ENCODE measurements at places on chromosomes 1 and 21.

GRCh38 chr1:211708006-211708405 is 32.6 kb upstream of the NEK2 start:
- no peak for DNase-seq

DNA sequence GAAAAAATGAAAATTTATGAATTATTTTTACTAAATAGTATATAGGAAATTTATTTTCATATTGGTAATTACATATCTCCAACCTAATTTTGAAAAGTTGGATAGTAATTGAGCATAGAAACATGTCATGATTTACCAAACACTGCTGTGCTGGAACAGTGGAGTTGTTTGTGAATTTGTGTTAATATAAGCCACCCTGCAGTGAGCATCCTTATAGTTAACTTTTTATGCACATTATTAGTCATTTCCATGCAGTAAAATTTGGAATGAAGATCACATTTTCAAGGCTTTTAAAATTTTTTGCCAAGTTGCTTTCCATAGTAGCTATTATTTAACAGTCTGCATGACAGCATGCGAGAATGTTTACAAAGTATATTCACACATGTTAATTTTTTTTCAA is 78.3 kb downstream of the VPS26C start:
- no peak for DNase-seq

- DNase-seq: no peak
Measured at GRCh38 chr1:64183395-64184002, 19.9 kb upstream of the UBE2U start.

GRCh38 chr1:224087286-224087794 is 26.6 kb upstream of the FBXO28 start:
- DNase-seq: no peak

GRCh38 chr21:29462479-29462878 is 163.8 kb downstream of the BACH1 start:
- no peak for DNase-seq

- DNase-seq: no peak
Measured at GRCh38 chr1:55673416-55673815, 458.3 kb upstream of the USP24 start.

DNA sequence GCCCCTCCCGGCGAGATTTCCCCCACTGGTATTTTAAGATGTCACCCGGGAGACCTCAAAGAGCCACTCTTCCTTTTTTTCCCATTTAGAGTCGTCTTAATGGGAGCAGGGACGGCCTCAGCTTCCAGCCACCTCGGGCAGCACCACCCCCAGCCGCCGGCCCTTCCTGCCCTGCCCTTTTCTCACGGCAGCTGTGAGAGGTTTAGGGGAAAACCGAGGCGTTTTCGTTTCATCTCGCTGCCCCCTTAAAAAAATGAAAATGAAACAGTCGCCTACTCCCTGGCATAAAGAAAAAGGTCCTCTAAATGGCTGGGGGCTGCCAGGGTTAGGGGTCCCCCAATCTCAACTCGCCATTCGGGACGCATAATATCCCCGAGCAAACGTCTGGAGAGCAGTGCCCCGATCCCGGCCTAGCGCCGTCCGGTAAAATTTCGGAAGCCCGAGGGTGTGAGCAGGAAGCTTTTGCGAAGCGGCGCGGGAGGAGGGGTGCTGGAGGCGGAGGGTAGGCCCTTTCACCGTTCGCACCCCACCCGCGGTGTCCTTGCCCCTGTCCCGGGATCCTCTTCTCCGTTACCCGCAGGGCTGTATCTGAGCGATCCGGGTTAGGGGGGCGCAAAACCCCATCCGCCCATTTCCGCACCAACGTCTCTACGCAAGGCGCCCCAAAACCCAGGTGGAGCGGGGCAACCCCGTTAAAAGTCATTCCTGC is 1.2 kb downstream of the RUNX3 start:
- no peak for DNase-seq

DNA sequence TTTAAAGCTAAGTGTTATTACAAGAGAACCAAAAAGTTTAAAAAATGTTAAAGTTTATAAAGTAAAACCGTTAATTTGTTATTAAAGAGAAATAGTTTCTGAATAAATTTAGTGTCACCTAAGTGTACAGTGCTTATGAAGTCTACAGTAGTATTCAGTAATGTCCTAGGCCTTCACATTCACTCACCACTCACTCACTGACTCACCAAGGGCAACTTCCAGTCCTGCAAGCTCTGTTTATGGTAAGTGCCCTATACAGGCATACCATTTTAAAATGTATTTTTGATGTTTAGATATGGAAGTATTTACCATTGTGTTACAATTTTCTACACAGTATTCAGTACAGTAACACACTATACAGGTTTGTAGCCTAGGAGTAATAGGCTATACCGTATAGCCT is 60.1 kb upstream of the GCLM start:
- DNase-seq: no peak

DNA sequence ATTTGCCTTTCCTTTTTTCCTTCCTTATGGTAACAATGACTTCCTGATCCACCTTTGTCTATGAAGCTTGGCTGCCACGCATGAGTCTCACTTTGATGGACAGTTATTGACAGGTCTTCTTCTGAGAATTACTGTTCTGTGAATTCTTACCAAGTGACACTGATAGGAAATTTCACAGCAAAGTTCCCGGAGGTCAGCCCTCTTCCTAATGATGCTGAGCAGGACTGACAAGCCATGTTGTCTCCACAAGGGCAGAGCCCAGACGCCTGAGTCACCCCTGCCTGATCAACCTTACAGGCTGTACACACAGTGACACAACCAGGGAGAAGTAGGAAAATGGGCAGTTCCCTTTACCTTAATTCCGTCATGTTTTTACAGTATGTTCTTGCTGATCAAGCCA is 44.2 kb downstream of the ZC3H11B start:
- DNase-seq: no peak

DNA sequence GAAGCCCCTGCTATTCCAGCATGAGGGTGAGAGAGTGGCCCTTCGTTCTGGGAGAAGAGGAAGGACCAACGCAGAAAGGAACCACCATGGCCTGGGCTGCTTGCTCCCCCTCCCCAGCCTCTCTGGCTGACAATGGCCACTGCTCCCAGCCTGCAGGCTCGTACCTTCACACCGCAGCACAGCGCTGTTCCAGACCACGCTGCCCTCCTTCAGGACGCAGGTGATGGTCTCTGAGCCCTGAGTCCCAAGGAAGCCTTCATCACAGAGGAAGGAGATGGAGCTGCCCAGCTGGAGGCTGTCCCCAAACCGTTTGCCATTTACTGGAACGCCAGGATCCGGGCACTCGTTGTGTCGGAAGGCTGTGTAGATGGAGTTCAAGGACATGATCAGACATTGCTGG is 124.9 kb upstream of the HMGB4 start:
- no peak for DNase-seq

GRCh38 chr21:29499734-29500343 is 201.1 kb downstream of the BACH1 start:
- peak; percentile 72 for DNase-seq

DNA sequence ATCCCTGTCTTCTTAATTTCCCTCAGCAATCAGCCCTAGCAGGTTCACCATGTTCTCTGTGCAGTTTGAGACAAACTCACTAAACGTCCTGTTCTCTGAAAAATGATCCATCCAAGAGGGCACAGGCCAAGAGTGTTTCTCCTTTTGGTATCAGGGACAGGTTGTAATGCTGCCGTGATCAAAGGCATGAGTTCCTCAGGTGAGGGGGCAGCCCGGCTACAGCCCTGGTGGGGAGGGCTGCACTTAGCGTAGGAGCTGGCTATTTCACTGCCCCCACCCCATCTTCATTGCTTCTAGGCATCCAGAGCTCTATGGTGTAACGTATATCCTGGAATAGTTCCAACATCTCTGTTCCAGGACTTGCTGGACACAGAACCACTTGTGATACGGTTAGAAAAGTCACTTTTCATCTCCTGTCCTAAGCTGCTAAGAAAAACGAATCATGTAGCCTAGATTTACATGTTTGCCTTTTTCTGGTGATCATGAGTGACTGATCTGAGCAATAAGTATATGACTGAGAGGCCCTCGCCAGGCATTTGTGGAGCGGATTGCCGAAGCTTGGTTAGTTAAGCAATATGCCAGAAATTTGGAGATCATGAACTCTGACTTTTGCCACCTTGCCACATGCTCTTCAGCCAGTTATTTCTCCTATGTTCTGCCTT is 41.1 kb upstream of the SRP9 start:
- no peak for DNase-seq

- DNase-seq: no peak
Measured at GRCh38 chr1:231196728-231197127, 34.9 kb downstream of the TRIM67 start.

GRCh38 chr1:43908226-43908625 is 25.4 kb upstream of the ARTN start:
- DNase-seq: no peak

DNA sequence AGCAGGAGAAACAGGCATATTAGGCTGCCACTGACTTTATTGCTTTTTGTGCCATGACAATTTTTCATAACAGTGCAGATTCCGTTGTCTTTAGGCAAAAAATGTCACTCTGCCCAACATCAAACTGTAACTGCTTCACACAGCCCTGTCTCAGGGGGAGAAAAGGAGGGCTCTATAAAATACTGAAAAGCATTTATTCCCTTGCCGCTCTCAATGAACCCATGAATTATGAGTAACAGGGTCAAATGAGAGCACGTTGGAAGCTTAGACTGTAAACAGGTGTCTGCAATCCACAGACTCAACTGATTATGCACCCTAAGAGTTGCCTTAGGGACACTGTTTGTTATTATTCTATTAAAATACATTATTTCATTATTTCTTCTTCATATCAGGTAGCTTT is 292.1 kb upstream of the FMN2 start:
- DNase-seq: no peak

GRCh38 chr1:206828061-206828460 is 37.4 kb upstream of the IL20 start:
- DNase-seq: no peak

DNA sequence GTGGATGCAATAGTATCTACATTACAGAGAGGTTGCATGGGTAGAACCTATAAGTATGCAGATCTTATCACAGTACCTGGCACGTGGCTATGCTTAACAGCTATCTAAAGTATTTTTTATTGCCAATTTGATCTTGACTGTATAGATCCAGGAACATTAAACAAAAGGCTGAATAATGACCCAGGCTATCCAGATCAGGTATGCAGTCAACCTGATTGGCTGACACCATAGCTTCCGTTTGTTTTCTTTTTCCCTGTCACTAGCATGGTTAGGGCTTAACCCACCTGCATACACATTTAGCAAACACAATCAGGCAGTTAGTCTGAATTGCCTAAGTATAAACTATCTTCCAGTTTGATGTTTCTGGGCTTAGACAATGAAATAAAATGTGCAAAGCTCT is 264.9 kb upstream of the PLXNA2 start:
- DNase-seq: no peak

DNA sequence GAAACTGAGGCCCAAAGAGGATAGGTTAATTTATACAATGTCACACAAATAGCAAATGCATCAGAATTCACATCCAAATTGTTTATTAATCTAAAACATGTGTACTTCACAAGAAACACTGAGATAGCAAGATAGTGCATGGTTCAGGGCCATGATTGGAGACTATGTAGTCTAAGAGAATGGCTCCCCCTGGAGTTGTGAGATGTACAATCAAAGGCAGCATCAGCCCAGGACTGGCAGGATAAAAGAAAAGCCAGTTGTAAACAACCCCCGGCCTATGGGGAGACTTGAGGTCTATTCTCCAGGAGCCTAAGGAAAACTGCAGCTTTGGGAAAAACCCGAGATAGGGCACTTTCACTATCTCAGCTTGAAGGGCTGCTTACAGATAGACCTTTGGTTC is 511.0 kb downstream of the OMA1 start:
- no peak for DNase-seq

GRCh38 chr1:234978397-234979295 is 150.0 kb downstream of the TOMM20 start:
- DNase-seq: no peak
